ENCODE measurements at places on chromosomes 11 and 22.

DNA sequence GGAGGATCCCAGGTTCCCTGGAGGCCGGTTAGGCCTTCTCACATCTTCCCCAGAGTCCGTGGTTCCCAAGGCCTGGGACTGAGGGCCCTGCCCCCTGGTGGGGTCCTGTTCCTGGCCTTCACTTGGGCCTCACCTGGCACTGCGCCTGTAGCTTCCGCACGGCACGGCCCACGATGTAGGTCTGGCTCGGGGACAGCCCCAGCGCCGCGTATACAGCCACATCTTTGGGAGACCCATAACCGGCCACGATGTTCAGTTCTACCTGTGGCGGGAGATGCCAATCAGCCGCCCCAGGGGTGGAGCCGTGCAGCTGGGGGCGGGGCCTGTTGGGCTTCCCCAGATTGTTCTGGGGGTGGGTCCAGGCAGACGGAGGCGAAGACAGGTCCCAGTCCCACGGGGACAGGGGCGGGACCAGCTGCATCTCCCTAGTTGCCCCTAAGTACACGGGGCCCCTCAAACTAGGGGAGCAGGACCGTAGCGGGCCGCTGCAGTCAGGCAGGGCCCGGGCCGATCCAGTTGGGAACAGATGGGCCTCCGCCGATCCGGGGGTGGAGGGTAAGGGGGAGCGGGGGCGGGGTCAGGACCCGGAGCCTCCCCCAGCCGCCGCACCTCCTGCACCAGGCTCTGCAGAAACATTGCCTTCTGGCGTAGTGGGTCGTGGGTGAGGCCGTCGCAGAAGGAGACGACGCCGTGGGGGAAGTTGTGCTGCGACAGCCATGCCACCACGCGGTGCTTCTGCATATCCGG lies 10.1 kb downstream of the AIP start:
- no peak for DNase-seq

DNA sequence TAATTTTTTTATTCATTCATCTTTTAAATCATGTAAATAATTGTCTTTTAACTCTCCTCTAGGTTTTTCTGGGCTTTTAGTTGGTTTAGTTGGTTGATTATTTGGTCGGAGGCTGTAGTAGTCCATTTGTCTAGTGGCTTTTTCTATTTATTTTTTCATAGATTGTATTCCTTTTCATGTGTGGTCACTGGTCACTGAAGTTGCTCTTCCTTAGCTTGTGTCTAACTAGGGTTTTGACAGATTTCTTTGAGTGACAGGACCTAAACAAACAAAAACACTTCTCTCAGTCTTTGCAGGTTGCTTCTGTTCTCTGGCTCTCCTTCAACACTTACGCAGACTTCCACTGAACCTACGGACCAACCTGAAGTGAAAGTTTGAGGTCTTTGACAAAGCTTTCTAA lies 112.6 kb downstream of the EMSY start:
- no peak for DNase-seq

- DNase-seq = no peak
Observed at GRCh38 chr11:31651822-31652221, 142.3 kb downstream of the ELP4 start.

- DNase-seq = no peak
Observed at GRCh38 chr11:45079075-45079444, 67.4 kb upstream of the PRDM11 start.

GRCh38 chr22:42026705-42027104 lies 28.1 kb downstream of the WBP2NL start:
- no peak for DNase-seq

- DNase-seq = no peak
Observed at GRCh38 chr11:88583251-88583650, 245.7 kb upstream of the CTSC start.

- DNase-seq = peak; percentile 29
Observed at GRCh38 chr11:67119585-67120391, 725 bp downstream of the KDM2A start.

DNA sequence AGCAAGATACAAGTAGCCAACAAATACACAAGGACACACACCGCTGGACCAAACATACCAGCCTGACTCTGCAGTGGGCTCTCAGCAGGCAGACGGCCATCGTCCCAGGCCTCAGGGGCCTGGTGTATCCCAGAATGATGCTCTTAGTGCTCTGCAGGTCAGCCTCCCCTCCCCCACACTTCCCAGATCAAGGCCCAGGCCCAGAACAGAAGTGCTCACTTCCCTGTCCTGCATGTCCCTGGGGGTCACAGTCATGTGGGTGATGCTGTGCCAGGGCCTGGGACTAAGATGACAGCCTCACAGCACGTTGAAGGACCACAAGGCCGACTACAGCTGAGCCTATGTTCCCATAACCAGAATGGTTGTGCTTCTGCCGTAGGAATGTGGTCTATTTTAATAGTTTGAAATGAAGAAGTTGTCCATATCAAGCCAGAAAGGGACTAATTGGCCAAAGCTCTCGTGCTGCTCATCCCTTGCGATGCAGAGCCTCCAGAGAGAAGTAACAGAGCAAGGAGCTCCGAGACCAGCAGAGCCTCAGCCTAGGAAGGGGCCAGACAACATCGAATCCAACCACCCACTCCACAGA lies 48.6 kb downstream of the GAB4 start:
- no peak for DNase-seq

DNA sequence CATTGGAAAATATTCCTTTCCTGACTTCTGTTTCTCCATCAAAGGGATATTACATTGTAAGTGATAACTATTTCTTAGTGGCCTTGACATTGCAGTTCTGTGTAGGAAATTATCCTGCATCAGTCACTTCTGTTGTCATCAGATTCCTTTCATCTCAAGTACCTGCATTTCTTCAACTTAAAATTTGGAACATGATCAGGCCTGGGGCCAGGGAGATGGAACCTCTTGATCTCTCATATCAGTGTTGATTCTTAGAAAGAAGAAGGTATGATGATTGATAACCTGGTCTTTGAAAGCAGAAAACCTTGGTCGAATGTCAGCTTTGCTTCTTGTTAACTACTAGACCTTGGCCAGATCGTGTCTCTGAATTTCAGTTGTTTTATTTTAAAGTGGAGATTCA lies 93.6 kb downstream of the NAV2 start:
- DNase-seq = no peak

- DNase-seq = no peak
Observed at GRCh38 chr11:118807800-118808778, 17.1 kb upstream of the DDX6 start.

- DNase-seq = peak; percentile 25
Observed at GRCh38 chr11:104830080-104830479, 68.2 kb downstream of the CASP12 start.

Data from EL (cell line).